NCI-H1694 (cell line): ENCODE measurements at places on chromosomes 5 and 9.
A peak's percentile ranks its signal among the peaks of the same experiment; 100 is the strongest.

DNA sequence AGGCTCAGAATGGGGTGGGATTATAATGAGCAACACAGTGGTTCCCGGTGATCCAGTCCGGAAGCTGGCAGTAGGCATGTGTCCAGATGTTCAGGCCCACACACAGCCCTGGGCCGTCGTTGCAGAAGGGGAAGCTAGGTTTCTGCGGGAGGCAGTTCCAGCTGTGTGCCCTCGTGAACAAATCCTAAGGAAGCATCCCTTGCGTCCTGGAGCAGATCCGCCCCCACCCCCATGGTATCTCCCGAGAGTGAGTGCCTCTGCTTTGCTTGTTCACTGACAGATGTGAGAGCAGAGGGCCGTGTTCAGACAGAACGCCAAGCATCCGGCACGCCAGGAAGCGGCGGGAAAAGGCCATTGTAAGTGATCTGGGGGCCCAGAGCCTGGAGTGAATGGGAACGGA, 104.8 kb downstream of the PDE6A start:
- no peak for DNase-seq

DNA sequence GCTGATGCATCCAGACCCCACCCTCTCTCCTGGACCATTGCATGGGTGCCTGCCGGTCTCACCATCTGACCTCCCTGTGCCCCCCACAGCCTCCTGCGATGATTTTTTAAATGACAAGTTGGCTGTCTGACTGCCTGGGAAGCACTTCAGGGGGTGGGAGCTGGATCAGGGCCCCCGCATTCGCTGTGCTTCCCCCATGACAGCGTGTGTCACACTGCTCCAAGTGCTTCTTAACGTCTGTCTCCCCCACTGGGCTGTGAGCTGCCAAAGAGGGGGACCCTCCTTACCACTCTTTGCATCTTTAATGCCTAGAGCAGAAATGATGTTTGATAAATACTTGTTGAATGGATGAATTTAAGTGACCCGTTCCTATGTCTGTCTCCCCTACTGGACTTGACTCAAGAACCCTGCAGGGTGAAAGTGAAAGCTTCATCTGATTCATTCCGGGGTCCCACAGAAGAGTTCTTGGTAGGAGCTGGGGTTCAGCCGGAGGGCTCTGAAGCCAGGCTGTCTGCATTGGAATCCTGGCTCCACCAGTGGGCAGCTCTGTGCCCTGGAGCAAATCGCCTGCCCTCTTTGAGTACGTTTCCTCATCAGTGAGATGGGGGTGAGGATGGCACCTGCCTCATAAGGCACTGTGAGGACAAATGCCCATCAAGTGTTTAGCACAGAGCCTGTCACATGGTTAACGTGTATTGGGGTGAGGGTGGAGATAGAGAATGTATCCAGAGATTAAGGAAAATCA, 7.6 kb upstream of the EGR1 start:
- no peak for DNase-seq

DNA sequence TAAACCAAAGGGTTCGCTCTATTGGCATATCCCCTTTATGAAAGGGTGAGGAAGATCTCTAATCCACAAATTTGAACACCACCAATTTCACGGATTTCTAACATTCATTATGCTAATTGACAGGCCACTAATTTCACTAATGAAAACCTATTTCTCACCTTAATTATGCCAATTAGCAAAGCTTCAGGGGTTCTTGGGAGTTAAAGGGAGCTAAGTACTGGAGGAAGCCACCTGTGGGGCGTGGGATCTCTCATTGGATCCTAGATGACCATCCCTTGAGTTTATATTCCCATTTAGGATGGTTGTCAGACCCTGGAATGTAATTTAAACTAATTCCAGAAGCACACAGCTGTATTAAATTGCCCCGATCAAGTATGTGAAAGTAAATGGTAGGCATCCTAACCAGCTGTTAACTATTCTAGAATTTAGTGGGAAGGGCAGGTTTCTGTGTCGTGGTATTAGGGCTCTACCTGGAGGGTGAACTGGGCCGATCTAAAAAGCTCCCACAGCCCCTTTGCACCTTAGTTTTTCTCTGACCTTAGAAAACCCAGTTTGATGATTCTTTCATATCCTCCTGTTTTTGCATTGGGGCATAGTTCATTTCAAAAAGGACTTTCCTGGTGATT, 77.1 kb downstream of the C9orf152 start:
- no peak for DNase-seq

DNA sequence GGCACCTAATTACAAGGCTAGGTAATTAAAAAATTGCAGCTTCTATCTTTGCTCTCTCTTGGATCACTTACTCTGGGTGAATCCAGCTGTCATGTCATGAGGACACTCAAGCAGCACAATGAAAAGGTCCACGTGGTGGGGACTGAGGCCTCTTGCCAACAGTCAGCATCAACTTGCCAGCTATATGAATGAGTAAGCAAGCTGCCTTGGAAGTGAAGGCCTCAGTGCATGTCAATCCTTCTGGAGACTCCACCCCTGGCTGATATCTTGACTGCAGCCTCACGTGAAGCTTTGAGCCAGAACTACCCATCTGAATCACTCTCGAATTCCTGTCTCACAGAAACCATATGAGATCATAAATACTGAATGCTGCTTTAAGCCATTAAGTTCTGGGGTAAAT, 140.5 kb downstream of the SNX18 start:
- no peak for DNase-seq

- DNase-seq, result peak; percentile 5
Observed at GRCh38 chr5:107669096-107670031, 1.4 kb downstream of the EFNA5 start.

DNA sequence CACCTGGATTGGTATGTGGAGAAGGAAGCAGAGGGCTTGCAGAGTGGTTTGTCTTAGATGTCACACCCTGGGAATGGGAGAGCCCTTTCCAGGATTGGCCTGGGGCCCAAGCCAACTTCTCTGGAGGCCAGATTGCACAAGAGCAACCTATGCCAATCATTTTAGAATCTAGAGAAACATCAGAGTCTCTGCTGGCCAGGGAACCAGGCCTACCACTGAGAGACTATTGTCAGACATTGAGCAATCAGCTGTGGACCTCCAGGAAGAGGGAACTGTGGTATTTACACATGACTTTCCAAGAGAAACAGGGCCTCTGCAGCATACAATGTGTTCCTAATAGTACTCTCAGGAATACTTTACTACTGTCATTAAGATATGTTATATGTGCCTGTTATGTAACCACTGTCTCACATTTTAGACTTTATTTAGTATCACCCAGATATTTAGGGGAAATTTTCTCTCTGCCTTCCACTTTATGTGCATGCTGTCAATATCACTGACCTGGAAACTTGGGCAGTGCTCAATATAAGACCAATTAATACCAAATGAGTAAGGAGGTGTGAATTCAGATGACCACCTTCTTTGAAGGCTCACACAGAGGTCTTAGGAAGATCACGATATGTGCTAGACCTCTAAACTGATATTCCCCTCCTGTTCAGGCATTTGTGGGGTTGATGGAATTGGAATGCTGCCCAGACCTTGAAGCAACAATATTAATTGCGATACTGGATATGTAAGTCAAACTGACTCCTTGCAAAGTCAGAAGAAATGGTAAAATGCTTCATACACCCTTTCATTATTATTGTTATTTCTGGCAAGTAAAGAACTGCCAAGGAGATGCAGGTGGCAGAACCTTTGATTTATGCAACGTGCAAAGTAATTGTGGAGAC, 20.5 kb upstream of the CCL28 start:
- DNase-seq, result no peak

DNA sequence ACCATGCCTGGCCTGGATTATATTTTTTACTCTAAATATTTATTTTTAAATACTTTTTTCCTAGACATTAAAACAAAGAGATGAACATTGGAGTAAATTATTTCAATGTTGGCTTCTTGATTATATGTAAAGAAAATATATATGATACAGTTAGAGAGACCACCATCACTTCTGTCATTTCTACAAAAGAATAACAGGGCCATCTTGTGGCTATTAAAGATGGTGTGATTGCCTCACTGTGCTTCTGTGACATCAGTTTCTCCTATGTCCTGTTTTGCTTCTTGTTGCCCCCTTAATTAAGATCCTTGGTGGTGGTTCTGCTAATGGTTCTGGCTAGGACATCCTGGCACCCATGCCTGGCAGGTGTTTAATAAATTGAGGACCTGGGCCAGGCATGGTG, 32.9 kb downstream of the NDFIP1 start:
- no peak for DNase-seq

- DNase-seq, result no peak
Observed at GRCh38 chr5:143311955-143312354, 91.5 kb downstream of the NR3C1 start.

GRCh38 chr9:133842174-133842573, 104.0 kb upstream of the SARDH start:
- no peak for DNase-seq

GRCh38 chr5:99605904-99606303, 677.1 kb upstream of the CHD1 start:
- no peak for DNase-seq

DNA sequence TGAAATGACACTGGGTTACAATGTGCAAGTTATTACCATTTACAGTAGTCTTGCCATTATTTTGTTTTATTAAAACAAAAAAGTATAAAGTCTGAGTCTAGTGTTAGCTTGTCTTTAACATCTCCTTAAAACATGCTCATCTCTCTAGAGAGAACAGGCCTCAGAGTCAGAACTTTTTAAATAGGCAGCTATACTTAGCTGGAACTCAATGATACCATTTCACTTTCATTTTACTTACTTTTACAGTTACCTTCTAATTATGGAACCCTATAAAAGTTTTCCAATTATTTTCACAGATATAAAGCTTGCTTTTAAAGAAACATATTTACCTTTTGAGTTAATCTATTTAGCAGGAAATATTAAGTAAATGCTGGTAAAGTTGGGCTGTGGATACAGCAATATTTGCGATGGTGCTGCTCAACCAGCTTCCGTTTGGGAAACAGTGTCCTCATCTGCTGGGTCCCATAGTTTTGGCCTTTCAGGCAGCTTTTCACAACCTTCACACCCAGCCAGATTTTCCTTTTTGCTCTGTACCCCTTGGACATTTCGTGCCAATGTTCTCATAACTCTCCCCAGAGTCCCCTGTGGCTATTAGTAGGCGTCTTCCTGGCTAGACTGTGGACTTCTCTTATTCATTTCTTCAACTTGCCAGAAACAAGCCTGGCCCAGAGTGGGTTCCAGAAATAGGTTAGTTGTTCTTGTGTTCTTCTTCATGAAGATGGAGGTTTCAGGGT, 36.3 kb upstream of the UBTD2 start:
- DNase-seq, result no peak

DNA sequence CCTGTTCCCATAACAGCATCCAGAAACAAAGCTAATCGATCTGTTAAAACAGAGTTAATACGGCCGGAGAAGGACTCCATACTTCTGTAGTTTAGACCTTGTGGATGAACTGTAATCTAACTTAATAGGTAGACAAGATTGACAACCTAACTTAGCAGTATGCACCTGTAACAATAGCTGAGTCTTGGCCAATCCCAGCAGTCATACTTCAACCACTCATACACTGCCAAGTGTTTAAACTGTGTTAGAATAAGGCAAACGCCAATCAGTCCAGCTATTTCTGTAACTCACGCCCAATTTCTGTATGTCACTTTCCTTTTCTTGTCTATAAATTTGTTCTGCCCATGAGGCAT, 33.7 kb upstream of the MACIR start:
- DNase-seq, result no peak

- no peak for DNase-seq
Observed at GRCh38 chr5:172506251-172506650, 51.9 kb upstream of the SH3PXD2B start.

DNA sequence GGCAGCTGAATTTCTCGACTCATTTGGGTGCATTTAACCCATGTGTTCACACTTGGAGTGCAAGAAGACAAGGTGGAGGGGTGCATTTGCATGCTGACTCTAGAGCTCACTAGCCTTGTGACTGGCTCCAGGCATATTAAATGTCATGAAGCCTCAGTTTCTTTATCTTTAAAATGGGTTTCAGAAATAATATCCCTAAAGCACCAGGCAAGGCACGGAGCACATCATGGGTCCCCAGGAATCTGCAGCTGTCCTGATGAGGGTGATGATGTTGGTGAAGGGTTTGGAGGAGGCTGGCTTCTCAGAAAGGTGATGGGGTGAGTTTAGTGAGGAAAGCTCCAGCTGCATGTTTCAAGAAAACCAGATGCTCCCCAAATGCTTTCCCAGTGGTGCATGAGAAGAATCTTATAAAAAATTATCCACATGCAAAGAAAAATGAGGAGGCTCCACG, 14.8 kb downstream of the STC2 start:
- no peak for DNase-seq

- no peak for DNase-seq
Observed at GRCh38 chr5:177526191-177526590, 9.4 kb upstream of the DDX41 start.

- no peak for DNase-seq
Observed at GRCh38 chr9:78756813-78757510, 460.0 kb downstream of the PSAT1 start.

- DNase-seq, result no peak
Observed at GRCh38 chr9:13151489-13151888, 128.0 kb downstream of the MPDZ start.

DNA sequence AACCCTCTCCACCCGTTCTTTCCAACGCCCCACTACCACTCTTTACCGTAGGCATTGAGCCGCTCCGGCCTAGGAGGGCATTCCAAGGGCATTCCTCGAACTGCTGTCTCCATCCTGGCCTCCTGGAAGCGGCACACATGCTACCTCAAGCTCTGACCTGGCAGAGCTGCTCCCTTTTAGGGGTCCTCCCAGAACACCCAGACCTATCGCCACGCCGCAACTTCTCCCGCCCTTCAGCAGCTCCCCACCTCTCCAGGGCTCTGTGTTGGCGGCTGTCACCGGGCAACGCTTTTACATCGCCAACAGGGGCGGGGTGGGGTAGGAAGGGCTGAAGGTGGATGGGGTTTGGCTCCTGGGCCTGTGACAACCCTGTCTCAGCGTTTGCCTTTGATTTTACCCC, 4.6 kb upstream of the MYORG start:
- DNase-seq, result no peak

- peak; percentile 85 for DNase-seq
Observed at GRCh38 chr5:82165740-82166530, 112.2 kb downstream of the RPS23 start.

DNA sequence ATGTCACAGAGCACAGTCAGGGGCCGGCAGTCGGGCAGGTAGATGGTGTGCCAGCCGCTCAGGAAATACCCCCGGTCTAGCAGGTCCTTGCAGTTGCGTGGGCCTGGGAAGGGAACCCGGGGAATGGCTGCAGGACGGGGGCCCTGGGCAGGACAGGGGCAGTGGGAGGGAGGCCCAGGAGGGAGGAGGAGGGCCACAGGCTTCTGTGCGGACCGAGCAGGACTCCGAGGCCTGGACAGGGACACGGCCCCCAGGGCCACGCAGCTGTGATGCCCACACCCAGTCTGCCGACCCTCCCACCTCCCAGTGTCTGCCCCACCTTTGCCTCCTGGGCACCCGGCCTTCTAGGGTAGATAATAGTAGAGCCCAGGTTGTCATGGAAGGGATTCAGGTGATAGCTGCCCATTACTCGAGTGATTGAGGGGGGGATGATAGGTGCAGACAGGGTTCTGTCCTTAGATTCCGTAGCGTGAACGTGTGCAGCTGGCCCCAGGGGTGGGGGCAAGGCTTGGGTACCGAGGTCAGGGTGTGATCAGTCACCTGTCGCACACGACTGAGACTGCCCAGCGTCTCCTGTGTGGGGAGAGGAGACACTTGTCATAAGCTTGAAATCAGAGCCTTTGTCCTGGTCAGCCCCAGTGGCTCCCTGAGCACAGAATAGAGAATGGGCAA, 4.5 kb downstream of the FCN1 start:
- DNase-seq, result no peak

- no peak for DNase-seq
Observed at GRCh38 chr5:131740477-131740876, 56.3 kb downstream of the FNIP1 start.

GRCh38 chr5:133581918-133582317, 30.4 kb downstream of the FSTL4 start:
- DNase-seq, result peak; percentile 24

GRCh38 chr5:73841641-73842040, 215.6 kb downstream of the ARHGEF28 start:
- DNase-seq, result no peak
